Foreskin fibroblast (primary cell): ENCODE measurements at places on chromosomes 12 and 14.
A peak's percentile ranks its signal among the peaks of the same experiment; 100 is the strongest.

DNA sequence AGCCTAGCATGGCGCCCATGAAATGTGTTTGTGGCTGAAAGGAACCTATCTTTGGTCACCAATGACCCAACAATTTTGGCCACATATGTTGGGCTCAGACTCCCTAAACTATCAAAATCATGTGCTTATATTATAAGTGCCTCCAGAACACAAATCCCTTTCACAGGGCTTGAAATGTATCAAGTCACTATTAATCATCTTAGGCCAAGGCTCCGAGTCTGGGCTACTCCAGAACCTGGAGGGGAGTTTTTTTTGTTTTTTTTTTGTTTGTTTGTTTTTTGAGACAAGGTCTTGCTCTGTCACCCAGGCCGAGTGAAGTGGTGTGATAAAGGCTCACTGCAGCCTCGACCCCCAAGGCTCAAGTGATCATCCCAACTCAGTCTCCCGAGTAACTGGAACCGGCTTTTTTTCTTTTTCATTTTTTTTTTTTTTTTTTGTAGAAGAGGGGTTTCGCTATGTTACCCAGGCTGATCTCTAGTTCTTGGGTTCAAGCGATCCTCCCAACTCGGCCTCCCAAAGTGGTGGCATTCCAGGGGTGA is 989 bp upstream of the DRAM1 start:
- DNase-seq, result peak; percentile 40

- no peak for DNase-seq
Measured at GRCh38 chr12:2688381-2688931, 106.3 kb upstream of the FKBP4 start.

GRCh38 chr12:1906579-1906978 is 11.9 kb downstream of the CACNA2D4 start:
- no peak for DNase-seq

DNA sequence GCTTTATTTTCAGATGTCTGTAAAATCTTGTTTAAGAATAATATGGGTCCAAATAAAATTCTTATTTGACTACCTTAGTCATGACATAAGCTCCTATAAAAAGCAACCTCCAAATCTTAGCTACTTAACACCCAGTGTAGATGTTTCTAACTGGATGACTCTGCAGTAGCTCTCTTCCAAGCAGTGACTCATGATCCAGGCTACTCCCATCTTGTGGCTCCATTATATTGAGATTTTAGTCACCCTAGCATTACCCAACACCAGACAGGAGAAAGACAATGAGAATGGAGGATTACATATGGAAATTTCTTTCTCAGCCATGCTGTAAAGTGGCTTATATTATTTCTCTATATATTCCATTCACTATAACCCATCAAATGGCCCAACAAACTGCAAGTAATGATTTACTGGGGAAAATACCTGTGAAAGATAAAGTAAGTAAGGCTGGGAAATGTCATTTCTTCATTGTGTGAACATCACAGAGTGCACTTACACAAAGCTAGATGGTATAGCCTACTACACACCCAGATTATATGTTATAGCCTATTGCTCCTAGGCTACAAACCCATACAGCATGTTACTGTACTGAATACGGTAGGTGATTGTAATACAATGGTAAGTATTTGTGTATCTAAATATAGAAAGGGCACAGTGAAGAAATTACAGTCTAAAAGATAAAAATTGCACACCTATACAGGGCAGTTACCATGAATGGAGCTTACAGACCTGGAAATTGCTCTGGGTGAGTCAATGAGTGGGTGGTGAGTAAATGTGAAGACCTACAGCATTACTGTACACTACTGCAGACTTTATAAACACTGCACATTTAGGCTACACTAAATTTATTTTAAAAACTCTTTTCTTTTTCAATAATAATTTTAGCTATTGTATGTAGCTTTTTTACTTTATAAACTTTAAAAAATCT is 163.2 kb downstream of the DYRK2 start:
- peak; percentile 90 for DNase-seq

DNA sequence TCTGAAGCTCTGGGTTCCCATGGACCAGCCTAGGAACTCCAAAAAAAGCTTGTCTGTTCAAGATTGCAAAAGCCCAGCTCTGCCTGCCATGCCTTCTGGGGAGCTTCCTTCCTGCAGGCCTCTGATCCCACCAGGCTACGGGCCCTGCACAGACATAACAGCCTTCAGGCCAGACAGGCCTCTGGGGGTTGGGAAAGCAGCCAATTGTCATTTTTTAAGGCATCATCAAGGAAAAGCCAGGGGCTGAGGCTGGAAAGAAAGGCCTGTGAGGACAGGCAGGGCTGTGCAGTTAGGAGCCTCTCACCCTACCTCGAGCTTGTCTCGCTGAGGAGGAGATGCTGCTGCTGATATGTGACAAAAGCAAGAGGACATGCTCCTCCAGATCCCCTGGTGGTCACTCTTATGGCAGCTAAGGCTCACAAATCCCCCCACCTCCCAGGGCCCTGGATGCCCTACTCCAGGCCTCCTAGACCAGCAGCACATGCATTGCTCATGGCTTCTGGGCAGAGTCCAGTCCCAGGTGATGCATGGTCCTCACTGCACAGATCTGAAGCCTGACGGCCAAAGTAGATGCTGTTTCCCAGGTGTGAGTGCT is 2.9 kb downstream of the TMEM229B start:
- no peak for DNase-seq

DNA sequence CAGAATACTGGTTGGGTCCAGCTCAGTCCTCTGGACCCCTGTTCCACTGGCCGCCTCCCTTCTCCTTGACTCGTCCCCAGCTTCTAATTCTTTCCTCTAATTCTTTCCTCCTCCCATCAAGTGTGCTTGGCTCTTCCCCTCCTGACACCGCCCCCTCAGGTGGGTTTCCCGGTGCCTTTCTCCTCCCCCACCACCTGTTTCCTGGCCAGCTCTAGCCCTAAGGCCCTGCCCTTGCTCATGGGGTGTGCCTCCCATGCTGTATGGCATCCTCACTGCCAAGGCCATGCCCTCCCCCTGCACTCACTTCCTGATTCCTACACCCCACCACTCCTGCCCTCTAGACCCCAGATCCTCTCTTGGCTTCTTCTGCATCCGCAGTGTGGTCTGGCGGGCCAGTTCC is 12.1 kb upstream of the EML1 start:
- no peak for DNase-seq

- peak; percentile 16 for DNase-seq
Measured at GRCh38 chr12:21296751-21297406, 37.8 kb downstream of the SLCO1A2 start.

DNA sequence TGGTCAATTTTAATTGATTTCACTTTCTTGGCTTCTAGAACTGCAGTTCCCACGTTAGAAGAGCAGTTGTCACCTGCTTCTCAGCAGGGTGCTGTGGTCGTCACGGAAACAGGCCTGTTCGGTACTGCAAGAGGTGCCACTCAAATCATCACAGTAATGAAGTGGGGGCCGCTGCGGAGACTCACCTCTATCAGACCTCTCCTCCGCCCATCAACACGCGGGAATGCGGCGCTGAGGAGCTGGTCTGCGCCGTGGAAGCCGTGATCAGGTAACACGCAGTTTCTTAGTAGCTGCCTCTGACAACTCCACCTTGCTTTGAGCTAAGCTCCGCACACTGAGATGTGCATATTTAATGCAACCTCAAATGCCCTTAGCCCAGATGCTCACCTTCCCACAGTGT is 107.2 kb downstream of the UNC79 start:
- DNase-seq, result no peak

GRCh38 chr12:30740274-30740673 is 14.5 kb downstream of the CAPRIN2 start:
- DNase-seq, result no peak

- DNase-seq, result no peak
Measured at GRCh38 chr12:123269896-123270213, 1.8 kb downstream of the CDK2AP1 start.

GRCh38 chr12:59595565-59595882 is 305 bp upstream of the SLC16A7 start:
- no peak for DNase-seq

DNA sequence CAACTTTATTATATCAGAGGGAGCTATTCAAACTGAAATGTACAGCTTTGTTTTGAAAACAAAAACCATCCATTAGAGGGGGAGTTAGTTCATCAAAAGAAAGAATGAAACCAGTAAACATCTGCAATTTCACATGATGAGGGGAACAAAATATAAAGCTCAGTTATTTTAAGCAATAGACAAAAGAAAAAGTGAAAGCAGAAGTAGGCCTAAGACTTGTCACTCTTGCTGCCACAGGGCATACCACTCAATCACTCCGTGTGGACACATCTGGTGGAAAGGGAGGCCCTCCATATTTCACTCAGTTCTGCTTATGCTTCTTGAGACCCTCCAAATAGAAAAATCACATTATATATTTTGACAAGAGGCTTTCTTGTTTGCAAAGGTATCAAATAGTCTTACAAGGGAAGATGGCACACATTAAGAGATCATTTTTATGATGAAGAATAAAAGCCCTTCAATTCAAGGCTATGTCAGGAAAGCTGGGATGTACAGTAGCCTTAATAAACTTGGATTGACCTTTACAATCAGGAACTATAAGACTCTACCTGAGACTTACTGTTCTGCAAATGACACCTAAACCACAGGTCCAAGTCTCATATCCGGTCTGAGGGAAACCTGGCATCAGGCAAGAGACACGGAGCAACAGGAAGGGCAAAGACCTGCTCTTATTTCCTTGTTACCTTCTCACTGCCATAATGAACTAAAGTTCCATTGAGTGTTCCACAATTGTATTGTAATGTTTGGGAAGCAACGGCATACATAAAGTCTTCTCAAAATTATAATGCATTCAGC is 222.5 kb upstream of the GRIP1 start:
- DNase-seq, result no peak

- DNase-seq, result peak; percentile 64
Measured at GRCh38 chr12:10031771-10032175, 1.3 kb downstream of the CLEC9A start.

- DNase-seq, result no peak
Measured at GRCh38 chr14:22998329-22999012, 11.5 kb downstream of the C14orf93 start.

GRCh38 chr12:124814741-124815613 is 48.7 kb downstream of the SCARB1 start:
- peak; percentile 33 for DNase-seq

DNA sequence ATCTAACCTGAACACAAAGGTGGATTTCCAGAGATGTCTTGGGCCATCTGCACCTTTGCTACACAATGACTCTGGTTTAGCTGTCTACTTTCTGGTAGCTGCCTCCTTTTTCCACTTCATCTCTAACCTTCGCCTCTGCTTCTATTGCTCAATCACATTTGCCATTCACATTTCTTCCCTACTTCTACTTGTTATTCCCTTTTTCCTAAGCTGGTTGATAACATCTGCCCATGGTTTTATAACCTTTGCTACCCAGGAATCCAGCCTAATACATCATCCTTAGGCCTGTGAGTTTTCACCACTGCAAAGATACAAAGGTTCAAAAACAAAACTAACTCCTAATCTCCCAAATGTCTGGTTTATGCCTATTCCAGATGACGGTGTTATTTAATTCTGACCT is 13.2 kb downstream of the SPPL3 start:
- peak; percentile 17 for DNase-seq

GRCh38 chr12:123358035-123358434 is 6.6 kb downstream of the SBNO1 start:
- no peak for DNase-seq

- DNase-seq, result peak; percentile 6
Measured at GRCh38 chr14:99838639-99839134, 45.5 kb downstream of the EML1 start.

DNA sequence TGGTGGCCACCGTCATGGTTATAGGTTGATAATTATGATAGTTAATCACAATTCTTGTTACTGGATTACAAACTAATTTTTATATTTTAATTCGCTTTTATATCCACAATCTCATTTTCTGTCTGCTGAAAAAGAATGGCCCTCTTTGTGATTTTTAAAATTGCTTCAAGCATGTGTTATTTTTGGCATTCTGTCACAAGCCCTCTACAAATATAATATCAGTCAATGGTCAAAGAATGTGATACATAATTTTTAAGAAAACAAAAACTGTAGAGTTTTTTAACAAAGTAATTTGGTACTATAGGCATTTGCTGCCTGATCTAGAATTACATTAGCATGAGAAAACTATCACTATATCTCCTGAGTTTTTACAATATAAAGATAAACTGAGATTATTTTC is 352.0 kb upstream of the TMTC1 start:
- DNase-seq, result no peak

GRCh38 chr12:105358789-105359188 is 28.3 kb downstream of the C12orf75 start:
- no peak for DNase-seq

- no peak for DNase-seq
Measured at GRCh38 chr12:44509471-44509870, 366.6 kb downstream of the NELL2 start.

- peak; percentile 38 for DNase-seq
Measured at GRCh38 chr12:46386877-46387629, 14.5 kb upstream of the SLC38A2 start.
